ENCODE measurements at places on chromosomes 7 and 10.
A peak's percentile ranks its signal among the peaks of the same experiment; 100 is the strongest.

DNA sequence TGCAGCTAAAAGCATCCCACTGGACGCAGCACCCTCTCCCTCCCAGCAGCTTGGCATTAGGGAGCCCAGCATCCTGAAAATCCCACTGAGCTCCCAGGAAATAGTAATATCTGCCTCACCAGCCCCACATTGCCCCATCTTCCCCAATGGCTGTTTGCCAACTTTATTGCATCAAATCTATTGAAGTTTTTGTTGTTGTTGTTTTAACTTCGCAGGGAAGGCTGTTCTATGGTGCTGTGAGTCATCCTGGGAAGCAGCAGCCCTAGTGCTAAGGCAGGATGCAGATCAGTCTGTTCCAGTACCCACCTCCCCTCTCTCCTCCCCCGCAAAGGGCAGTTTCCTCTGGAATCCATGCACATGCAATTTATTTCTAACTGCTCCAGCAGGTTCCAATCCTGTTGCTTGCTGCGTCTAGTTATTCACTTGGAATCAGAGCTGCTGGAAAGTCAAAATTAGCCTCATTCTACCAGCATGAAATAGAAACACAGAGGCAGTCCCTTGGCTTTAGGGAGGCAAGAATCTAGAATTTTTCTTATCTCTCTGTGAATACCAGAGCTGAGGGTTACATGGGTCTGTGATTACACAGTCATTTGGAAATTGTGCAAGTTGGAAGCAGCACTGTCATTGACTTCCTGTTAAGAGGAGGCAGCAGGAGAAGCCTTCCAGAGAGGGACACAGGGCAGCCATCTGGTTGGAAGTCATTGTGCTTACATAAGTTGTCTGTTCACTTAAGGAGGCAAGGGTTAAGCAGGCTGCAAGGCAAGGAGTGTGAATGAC is 115.9 kb upstream of the CACUL1 start:
- DNase-seq, result no peak

DNA sequence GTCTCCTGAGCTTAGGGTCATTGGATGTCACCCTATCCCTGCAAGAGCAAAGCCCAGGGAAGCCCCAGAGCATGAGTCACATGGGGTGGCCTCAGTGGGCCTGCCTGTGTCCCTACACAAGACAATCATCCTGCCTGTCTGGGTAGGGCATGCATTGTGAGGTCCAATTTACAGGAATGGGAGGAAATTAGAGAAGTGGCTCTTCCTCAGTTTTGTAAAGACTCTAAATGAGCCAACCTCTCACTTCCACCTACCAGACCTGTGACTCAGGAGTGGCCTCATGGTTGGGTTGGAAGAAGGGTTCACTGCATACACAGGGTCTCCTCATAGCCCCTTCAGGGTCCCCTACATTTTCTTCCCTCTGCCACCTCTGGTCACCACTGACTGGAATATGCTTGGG is 43.6 kb upstream of the SMNDC1 start:
- DNase-seq, result no peak

GRCh38 chr7:81005254-81005653 is 86.4 kb upstream of the SEMA3C start:
- no peak for DNase-seq

DNA sequence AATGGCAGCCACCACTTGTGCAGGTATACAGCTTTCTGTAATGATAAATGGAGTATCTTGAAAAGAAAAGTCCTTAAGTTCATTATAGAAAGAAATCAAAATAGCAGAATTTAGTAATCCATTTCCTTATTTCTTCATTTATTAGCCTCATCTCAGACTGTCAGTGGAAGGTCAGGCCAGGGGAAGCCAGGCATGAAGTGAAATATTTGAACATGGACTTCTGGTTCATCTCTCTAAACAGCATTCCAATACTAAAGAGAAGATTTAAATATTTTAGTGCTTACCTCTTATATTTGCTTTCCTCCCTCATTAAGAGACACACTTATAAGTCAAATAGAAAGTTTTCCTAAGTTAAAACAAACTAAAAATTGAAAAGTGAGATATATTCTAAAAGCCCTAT is 26.8 kb downstream of the TRDMT1 start:
- DNase-seq, result no peak

GRCh38 chr7:54995610-54996363 is 23.0 kb upstream of the EGFR start:
- DNase-seq, result no peak

DNA sequence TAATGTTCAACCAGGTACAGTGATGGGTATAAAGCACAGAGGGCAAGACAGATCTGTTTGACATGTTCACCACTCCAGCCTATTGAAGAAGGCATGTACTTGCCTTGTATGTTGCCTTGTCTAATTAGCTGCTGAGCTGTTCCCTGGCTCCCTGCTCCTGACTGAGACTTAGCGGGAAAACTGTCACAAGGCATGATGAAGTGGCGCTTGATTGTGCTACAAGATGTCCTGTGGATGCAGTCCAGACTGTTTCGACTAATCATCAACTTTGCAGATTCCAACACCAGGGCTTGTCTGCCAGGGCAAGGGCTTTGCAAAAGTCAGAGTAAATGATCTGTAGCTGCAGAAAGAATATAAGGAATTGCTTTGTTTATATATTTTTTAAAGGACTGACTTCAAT is 136.2 kb upstream of the NRBF2 start:
- no peak for DNase-seq

- no peak for DNase-seq
Observed at GRCh38 chr7:1330801-1331425, 98.2 kb downstream of the UNCX start.

DNA sequence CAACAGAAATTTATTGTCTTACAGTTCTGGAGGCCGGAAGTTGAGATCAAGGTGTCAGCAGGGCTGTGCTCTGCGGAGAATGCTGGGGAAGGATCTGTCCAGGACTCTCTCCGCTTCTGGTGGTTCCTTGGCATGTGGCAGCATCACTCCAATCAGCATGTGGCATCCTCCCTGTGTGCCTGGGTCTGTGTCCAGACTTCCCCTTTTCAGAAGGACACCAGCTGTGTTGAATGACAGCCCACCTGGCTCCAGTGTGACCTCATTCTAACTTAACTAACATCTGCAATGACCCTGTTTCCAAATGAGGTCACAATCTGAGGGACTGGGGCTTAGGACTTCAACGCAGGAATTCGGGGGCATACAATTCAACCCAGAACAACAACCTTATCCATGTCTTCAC is 141.9 kb downstream of the BMS1 start:
- DNase-seq, result no peak

DNA sequence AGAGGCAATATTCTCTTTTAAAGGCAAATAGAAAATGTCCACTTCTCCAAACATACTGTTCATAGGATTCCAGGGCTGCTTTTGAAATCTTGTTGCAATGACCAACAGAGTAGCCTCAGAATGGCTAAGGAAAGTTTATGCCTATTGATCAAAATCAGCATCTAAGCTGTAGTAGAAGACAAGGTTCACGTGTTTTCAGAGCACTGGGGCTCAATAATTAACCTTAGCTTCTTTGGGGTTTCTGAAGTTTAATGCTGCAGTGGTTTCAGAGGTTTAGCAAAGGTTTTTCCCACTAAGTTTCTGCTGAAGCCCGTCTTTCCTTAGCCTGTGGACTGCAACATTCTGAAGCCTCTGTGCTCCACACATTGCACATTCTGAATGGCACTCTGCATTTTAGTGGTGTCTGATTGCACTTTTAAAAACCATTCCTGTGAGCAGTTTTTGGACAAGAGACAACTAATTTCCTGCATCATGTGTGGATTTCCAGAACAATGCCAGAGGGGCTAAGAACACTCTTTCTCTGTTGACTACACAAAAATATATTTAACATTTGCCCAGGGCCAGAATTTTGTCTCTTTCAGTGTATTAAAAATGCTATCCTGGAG is 342.5 kb downstream of the PTEN start:
- DNase-seq, result no peak

DNA sequence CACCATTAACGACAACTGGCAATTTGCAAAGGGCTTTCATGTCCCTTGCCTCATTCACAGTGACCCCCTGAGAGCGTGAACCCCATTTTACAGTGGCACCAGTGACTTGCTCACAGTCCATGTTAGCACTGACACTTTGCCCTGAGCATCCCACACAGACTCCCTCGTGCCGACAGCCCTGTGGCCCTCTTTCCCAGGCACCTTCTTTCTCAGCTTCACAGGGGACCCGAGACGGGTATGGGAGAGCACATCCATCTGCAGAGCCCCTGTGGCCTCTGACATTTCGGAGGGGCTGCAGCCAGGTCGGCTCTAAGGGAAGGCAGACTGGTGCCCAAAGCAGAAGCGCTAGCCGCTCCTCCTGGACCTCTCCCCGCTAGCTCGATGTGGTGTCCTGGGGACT is 10.8 kb downstream of the LOXL4 start:
- no peak for DNase-seq

DNA sequence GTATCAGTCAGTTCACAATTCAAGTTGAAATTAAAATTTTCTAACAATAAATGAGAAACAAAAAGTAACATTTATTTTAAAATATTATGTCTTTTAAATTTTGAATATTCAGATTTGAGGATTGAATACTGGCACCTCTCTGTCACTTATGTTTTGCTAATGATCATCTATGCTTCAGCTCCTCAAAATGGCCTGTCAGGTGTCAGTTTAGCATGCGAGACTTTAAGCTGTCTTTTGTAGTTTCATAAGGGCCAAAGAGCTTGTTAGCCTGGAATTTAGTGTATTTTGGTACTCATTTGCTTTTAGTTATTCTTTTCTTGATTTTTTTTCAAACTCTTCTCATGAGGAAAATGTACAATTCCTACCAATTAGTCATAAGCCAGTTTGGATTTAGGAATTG is 102.0 kb upstream of the RPA3 start:
- no peak for DNase-seq

GRCh38 chr7:38481401-38481800 is 149.8 kb downstream of the AMPH start:
- no peak for DNase-seq

DNA sequence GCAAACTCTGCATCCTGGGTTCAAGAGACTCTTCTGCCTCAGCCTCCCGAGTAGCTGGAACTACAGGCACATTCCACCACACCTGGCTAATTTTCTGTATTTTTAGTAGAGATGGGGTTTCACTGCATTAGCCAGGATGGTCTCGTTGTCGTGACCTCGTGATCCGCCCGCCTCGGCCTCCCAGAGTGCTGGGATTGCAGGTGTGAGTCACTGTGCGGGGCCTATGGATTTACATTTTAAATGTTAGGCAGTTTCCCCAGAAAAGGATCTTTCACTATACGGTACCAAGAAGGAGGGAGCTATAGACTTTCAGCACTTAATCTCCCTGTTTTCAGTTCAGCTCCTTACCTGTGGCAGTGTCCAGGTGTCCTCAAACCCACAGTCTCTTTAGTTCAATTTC is 50.8 kb downstream of the SIRT1 start:
- no peak for DNase-seq

DNA sequence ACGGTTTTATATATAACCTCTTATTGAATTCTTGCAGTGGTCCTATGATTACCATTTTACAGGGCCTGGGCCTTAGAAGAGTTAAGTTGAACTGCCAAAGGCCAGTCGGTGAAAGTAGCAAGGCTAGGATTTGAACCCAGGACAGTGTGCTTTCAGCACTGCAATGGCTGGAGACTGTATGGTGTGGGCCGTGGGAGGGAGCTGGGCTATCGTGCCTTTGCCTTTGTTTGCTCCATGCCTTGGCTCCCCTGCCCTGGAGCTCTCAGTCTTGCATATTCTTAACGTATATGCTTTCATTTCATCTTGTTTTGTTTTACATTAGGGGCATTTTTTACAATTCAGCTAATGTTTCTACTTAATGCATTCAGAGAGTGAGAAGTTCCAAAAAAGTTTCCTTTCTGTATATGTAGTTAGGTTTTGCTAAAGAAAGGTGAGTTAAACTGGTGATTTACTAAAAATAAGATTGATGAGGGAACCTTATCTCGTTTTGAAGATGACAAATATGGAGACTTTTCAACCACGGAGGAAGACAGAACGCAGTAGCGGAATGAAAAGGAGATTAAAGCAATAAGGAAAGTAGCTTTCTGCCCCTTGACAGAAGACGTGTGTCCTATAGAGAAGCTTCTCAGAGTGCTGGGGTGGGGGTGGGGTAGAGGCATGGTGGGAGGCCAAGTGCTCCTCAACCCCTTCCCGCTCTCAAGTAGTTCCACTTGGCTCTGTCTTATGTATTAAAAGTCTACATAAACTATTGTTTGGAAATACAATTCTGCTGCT is 82.5 kb downstream of the RTKN2 start:
- DNase-seq, result no peak

- no peak for DNase-seq
Observed at GRCh38 chr7:130353196-130353595, 8.6 kb downstream of the CPA5 start.

DNA sequence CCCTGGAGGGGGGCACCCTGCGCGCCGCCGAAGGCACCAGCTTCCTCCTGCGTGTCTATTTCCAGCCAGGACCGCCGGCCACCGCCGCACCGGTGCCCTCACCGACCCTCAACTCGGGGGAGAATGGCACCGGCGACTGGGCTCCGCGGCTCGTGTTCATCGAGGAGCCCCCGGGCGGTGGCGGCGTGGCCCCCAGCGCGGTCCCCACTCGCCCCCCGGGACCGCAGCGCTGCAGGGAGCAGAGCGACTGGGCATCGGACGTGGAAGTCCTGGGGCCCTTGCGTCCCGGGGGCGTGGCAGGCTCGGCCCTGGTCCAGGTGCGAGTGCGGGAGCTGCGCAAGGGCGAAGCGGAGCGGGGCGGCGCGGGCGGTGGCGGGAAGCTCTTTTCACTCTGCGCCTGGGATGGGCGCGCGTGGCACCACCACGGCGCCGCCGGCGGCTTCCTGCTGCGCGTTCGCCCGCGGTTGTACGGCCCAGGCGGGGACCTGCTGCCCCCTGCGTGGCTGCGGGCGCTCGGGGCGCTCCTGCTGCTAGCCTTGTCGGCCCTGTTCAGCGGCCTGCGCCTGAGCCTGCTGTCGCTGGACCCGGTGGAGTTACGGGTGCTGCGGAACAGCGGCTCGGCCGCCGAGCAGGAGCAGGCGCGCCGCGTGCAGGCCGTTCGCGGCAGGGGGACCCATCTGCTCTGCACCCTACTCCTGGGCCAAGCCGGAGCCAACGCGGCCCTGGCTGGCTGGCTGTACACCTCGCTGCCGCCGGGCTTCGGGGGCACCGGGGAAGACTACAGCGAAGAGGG is 594 bp downstream of the CNNM1 start:
- no peak for DNase-seq

DNA sequence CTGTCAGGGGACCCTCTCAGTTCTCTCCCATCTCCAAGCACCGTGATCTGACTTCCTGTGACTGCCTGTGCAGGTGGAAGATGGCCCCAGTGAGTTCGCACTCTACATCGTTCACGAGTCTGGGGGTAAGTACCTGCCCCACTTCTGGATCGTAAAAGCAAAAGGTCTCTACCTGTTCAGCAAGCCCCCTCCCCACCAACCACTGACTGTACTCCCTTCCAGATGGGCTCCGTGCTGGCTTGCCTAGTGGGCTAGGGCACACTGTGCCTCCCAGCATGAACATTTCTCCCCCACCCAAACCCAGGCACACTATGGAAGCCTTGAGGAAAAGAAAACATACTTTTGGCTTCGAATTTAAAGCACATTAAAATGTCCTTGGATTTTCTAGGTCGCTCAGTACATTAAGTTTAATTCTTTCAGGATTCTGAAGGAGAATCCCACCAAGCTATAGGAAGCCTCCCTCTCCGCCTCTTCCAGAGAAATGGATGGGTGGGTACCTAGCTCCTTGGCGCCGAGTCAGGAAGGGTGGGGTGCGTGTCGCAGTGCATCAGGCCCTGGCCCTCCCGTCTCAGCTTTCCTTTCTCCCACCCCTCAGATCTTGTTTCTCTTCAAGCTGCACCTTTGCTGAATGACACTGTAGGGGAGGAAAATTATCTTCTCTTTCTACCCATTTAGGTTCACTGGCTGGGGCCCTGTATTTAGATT is 11.0 kb upstream of the ZNF22 start:
- DNase-seq, result peak; percentile 4

Measured in mucosa of gallbladder (tissue), 1 donor.